ENCODE measurements at places on chromosomes 1 and 21.

GRCh38 chr1:41379738-41380130 is 18.5 kb downstream of the FOXO6 start:
- DNase-seq = no peak

DNA sequence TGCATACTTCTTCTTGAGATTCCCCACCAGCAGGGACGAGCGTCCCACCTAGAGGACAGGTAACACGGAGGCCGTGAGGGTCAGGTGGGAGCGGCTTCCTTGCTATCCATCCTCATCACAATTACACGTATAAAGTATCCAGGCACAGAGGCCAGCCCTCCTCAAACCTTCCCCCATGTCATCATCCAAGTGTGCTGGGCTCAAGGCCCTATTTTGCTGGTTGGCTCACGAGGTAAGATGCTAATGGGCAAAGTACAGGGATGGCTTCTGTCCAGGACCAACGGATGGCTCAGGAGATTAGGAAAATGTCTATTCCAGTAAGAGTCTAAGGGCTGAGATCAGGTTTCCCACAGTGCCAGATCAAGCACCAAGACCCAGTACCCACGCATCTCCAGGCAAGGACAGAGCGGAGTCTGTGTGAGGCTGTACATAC is 11.5 kb upstream of the A3GALT2 start:
- no peak for DNase-seq

DNA sequence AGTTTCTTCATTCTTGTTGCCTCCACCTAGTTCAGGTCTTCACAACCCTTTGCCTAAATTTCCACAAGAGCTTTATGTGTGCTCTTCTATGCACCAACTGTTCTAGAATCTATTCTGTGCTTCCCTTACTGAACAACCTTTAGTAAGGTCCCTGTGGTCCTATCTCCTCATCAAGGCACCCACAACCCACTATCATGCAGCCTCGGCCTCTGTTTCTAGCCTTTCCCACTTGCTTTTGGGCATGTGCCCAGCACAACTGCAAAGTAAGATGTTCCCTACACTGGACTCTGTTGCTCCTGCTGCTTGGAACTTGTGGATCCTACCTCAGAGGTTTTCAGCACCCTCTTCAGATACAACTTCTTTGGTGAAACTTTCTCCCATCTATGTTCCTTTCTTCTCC is 2.4 kb upstream of the IER5 start:
- no peak for DNase-seq

GRCh38 chr1:47745715-47746609 is 251.2 kb downstream of the TRABD2B start:
- no peak for DNase-seq
